PC-9 (cell line): ENCODE measurements at places on chromosomes 7 and 10.
A peak's percentile ranks its signal among the peaks of the same experiment; 100 is the strongest.

DNA sequence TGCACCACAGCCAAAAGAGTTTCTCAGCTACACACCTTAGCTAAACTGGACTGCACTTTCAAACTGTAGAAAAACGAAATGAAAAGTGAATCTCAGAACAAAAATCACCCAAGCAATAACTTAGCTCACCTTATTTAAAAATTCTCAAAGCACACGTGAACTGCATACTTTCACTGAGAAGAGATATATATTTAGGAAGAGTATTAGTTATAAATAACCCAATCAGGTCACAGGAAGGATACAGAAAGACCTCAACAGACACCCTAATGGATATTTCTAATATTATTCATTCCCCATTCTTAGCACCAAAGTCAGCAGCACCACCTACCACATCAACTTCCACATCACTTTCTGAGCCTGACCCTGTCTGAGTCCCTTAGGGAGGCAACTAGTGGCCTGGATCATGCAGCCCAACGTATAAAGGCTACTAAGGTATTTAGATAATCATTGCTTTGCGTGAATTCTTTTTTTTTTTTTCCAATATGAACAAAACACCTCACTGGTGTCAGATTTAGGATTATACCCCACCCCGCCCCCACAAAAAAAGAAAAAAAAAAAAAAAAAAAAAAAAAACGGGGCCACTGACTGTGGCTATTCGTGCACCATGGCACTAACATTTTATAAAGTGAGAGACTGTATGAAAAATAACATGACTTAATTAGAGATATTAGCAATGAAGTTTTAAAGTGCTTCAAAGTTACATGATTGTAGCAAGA, 2.6 kb downstream of the ABI1 start:
- peak overlapping the region; percentile 72; the same call in 1 of the 2 replicates for H3K4me3 ChIP-seq
- H3K4me1 ChIP-seq: peaks cover 11% of the 10 kb centered on the region
- H3K27ac ChIP-seq: peak overlapping the region; percentile 85; the same call in 1 of the 2 replicates
- DNase-seq: no peak

DNA sequence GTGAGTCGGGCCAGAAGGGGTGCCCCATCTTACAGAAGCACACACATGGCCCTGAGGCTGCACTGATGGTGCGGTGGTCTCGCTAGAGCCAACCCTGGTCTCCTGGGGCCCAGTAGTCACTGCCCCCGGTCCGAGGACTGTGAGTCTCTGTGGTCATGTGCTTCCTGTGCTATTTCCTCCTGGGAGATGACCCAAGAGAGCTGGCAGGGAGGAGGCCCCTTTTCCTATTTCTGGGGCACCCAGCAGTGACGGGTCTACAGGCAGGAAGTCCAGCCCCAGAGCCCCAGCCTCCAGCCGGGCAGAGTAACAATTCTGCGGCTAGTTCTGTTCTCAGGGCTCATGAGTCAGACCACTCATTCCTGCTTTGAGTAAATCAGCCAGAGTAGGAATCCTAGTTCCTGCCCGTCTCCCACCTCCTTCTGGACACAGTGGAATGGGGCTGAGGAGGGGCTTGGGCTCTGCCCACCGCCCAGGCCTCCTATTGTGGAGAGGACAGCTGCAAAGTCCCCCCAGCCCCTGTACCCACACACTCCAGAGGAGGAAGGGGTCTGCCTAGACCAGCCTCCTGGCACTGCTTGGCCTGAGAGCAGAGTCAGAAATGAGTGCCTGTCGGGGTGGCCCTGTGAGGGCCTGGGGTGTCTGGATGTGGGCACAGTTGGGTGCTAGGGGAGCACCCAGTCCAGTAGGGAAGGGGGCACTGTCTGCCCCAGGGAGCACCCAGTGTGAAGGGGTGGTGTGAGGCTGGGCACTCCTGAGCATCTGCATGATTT, 80.5 kb upstream of the PPIF start:
- peaks cover 41% of the 10 kb centered on the region for H3K4me1 ChIP-seq
- H3K27me3 ChIP-seq: no peaks in the 10 kb centered on the region
- no peak overlapping the region for H3K27ac ChIP-seq
- H3K4me3 ChIP-seq: no peak overlapping the region

DNA sequence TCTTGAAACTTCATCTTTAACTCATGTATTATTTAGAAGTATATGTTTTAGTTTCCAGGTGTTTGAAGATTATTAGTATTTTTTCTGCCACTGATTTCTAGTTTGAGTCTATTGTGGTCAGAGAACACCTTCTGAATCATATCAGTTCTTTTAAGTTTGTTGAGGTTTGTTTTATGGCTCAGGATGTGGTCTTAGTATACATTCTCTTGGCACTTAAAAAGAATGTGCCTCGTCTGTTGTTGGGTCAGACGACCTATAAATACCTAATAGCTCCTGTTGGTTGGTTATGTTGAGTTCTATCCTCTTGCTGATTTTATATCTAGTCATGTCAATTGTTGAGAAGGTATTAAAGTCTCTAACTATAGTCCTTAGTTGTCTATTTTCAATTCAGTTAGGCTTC, 15.9 kb downstream of the TDRD1 start:
- no peaks in the 10 kb centered on the region for H3K27me3 ChIP-seq
- H3K4me1 ChIP-seq: no peaks in the 10 kb centered on the region
- no peak overlapping the region for H3K4me3 ChIP-seq
- DNase-seq: no peak
- no peaks in the 10 kb centered on the region for H3K36me3 ChIP-seq

GRCh38 chr7:40646717-40647116, 511.9 kb downstream of the SUGCT start:
- no peak overlapping the region for H3K27ac ChIP-seq
- H3K36me3 ChIP-seq: no peaks in the 10 kb centered on the region
- no peaks in the 10 kb centered on the region for H3K4me1 ChIP-seq
- no peak overlapping the region for H3K4me3 ChIP-seq
- H3K27me3 ChIP-seq: no peaks in the 10 kb centered on the region
- DNase-seq: no peak

GRCh38 chr10:110006358-110007160, 1.2 kb upstream of the ADD3 start:
- no peak overlapping the region for H3K27ac ChIP-seq
- H3K36me3 ChIP-seq: no peaks in the 10 kb centered on the region
- H3K27me3 ChIP-seq: no peaks in the 10 kb centered on the region
- H3K4me1 ChIP-seq: peaks cover 26% of the 10 kb centered on the region
- DNase-seq: peak; percentile 8

GRCh38 chr10:636016-636730, 53.3 kb downstream of the DIP2C start:
- no peak overlapping the region for H3K4me3 ChIP-seq
- H3K4me1 ChIP-seq: no peaks in the 10 kb centered on the region
- no peak overlapping the region for H3K27ac ChIP-seq
- H3K27me3 ChIP-seq: peaks cover 54% of the 10 kb centered on the region
- DNase-seq: no peak

GRCh38 chr10:90906596-90906995, 14.3 kb downstream of the ANKRD1 start:
- H3K27me3 ChIP-seq: no peaks in the 10 kb centered on the region
- H3K4me3 ChIP-seq: no peak overlapping the region
- no peak for DNase-seq
- no peaks in the 10 kb centered on the region for H3K36me3 ChIP-seq

- H3K4me1 ChIP-seq: peaks cover 7% of the 10 kb centered on the region
- DNase-seq: no peak
- no peak overlapping the region for H3K27ac ChIP-seq
- no peaks in the 10 kb centered on the region; the same call in 1 of the 2 replicates for H3K36me3 ChIP-seq
- H3K4me3 ChIP-seq: no peak overlapping the region
These were observed 51.5 kb downstream of the LRRC4 start for GRCh38 chr7:127979728-127980126.

DNA sequence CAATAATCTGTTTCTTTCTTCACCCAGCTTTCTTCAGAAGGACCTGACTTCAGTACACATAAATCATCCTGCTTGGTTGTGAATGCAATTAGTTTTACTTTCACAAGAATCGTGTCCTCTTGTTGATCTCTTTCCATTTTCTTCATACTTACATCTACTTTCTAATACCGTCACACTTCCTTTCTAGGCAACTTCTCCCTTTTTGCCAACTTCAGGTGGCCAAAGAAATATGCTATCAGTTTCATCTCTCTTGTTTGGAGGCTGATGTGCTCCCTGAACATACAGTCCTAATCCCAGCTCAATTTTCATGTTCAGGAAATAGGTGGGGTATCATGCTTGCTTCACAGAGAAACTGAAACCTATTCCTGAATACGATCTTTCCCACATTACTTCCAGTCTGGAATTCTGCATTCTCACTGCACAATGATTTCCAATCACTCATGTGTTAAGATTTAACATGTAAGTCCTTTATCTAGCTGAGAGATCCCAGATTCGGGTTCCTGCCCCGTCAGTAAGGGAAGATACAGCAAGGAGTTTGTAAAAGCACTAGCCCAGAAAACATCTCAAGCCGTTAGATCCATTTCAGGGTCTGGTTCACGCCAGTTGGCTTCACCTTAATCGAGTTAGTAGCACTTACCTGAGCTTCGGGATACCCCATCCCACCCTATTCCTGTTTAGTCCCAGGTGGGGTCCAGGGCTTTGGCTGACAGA, 994 bp downstream of the SLC25A28 start:
- no peaks in the 10 kb centered on the region for H3K27me3 ChIP-seq
- DNase-seq: no peak
- no peak overlapping the region for H3K27ac ChIP-seq
- H3K36me3 ChIP-seq: no peaks in the 10 kb centered on the region
- peak overlapping the region; percentile 89 for H3K4me3 ChIP-seq
- H3K4me1 ChIP-seq: peaks cover 20% of the 10 kb centered on the region

GRCh38 chr7:82194016-82194643, 249.4 kb downstream of the CACNA2D1 start:
- H3K4me1 ChIP-seq: no peaks in the 10 kb centered on the region
- H3K4me3 ChIP-seq: no peak overlapping the region
- no peaks in the 10 kb centered on the region for H3K36me3 ChIP-seq

DNA sequence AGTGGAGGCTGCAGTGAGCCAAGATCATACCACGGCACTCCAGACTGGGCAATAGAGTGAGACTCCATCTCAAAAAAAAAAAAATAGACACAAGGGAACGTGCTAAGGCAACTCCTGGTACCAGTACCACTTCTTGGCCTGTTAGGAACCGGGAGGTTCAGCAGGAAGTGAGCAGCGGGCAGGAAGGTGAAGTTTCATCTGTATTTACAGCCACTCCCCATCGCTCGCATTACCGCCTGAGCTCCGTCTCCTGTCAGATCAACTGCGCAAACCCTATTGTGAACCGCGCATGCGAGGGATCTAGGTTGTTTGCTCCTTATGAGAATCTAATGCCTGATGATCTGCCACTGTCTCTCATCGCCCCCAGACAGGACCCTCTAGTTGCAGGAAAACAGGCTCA, 69.9 kb upstream of the FOXK1 start:
- no peak overlapping the region for H3K4me3 ChIP-seq
- no peak overlapping the region for H3K27ac ChIP-seq
- no peaks in the 10 kb centered on the region for H3K36me3 ChIP-seq
- peaks cover 24% of the 10 kb centered on the region for H3K27me3 ChIP-seq
- DNase-seq: no peak

- H3K4me1 ChIP-seq: no peaks in the 10 kb centered on the region
- H3K27me3 ChIP-seq: no peaks in the 10 kb centered on the region
- no peak overlapping the region for H3K4me3 ChIP-seq
- H3K36me3 ChIP-seq: no peaks in the 10 kb centered on the region
- no peak for DNase-seq
These were observed 485.1 kb downstream of the SEMA3D start for GRCh38 chr7:84701524-84702306.

GRCh38 chr7:40611095-40611871, 476.5 kb downstream of the SUGCT start:
- no peak for DNase-seq
- no peak overlapping the region for H3K27ac ChIP-seq
- H3K36me3 ChIP-seq: no peaks in the 10 kb centered on the region
- no peaks in the 10 kb centered on the region for H3K4me1 ChIP-seq

GRCh38 chr7:16512097-16512496, 14.5 kb upstream of the LRRC72 start:
- H3K27me3 ChIP-seq: no peaks in the 10 kb centered on the region
- no peak overlapping the region for H3K4me3 ChIP-seq
- H3K36me3 ChIP-seq: no peaks in the 10 kb centered on the region
- no peaks in the 10 kb centered on the region for H3K4me1 ChIP-seq
- no peak for DNase-seq

DNA sequence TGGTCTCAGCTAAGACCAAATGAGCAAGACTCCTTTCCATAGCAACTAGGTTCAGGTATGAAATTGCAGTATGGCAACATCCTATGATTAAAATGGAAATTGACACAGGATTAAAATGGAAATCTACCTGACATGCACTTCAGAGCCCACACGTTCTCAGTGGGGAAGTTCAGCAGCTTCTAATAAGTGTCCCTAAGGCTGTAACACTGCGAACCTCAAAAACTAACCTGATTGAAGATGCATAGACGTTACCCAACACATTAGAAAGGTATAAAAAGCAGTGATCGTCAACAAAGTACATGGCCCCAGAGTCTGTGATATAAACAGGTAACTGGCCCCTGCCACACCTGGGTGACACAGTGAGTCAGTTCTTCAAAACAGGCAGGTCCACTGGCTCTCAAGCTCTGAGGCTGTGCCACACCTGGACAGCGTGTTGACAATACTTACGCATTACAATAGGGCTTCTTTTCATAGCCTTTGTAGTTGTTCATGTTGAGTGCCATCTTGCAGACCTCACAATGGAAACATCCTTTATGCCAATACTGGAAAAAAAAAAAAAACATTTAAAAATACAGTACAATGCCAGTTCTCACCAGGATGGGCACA, 274.9 kb upstream of the NEBL start:
- DNase-seq: no peak
- peak overlapping the region; percentile 81; the same call in 1 of the 2 replicates for H3K4me3 ChIP-seq
- H3K27ac ChIP-seq: no peak overlapping the region

- H3K4me3 ChIP-seq: no peak overlapping the region
- no peak for DNase-seq
- no peaks in the 10 kb centered on the region for H3K36me3 ChIP-seq
- H3K27me3 ChIP-seq: no peaks in the 10 kb centered on the region
- no peak overlapping the region for H3K27ac ChIP-seq
These were observed 179.2 kb downstream of the DYNC1I1 start for GRCh38 chr7:95951531-95951930.

GRCh38 chr7:3272691-3273141, 28.3 kb upstream of the SDK1 start:
- no peak overlapping the region for H3K4me3 ChIP-seq
- H3K4me1 ChIP-seq: peaks cover 16% of the 10 kb centered on the region
- no peaks in the 10 kb centered on the region for H3K27me3 ChIP-seq
- no peak overlapping the region for H3K27ac ChIP-seq
- peak; percentile 77 for DNase-seq
- no peaks in the 10 kb centered on the region for H3K36me3 ChIP-seq

- H3K27ac ChIP-seq: no peak overlapping the region
- no peak for DNase-seq
- no peak overlapping the region for H3K4me3 ChIP-seq
- peaks cover 6% of the 10 kb centered on the region for H3K4me1 ChIP-seq
- H3K36me3 ChIP-seq: peaks cover 22% of the 10 kb centered on the region
These were observed 48.2 kb downstream of the GNA12 start for GRCh38 chr7:2795906-2796305.

- no peaks in the 10 kb centered on the region for H3K36me3 ChIP-seq
- H3K4me1 ChIP-seq: no peaks in the 10 kb centered on the region
- no peak overlapping the region for H3K27ac ChIP-seq
- DNase-seq: no peak
- H3K27me3 ChIP-seq: no peaks in the 10 kb centered on the region
These were observed 282.1 kb downstream of the ARHGAP12 start for GRCh38 chr10:31646519-31646918.
